Anterior cingulate cortex (tissue), 58 donors: ENCODE measurements at places on chromosomes 12 and 14.

- DNase-seq = no peak
Observed at GRCh38 chr12:21655591-21655990, 2.1 kb downstream of the LDHB start.

- no peak for DNase-seq
Observed at GRCh38 chr12:68896881-68897540, 36.0 kb downstream of the CPM start.

DNA sequence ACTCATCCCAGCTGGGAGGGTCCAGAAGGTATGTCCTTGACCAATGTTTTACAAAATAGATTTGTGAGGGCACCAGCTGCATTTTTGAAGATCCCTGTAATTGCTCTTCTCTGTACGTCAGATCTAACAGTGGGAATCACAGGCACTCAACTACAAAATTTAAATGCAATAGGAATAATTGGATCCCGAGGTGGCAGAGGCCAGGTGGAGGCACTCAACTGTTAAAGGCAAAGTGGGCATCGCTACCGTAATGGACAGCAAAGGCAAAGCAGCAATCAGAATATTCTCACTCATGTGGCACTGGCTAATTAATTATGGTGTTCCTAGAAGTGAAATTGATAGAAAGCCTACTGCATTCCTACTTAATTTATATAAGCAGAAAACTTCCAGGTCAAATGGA lies 27.9 kb upstream of the PSMC1 start:
- no peak for DNase-seq

- DNase-seq = no peak
Observed at GRCh38 chr14:99384450-99385417, 95.9 kb downstream of the SETD3 start.

- DNase-seq = no peak
Observed at GRCh38 chr12:121187501-121187900, 22.4 kb upstream of the P2RX4 start.

DNA sequence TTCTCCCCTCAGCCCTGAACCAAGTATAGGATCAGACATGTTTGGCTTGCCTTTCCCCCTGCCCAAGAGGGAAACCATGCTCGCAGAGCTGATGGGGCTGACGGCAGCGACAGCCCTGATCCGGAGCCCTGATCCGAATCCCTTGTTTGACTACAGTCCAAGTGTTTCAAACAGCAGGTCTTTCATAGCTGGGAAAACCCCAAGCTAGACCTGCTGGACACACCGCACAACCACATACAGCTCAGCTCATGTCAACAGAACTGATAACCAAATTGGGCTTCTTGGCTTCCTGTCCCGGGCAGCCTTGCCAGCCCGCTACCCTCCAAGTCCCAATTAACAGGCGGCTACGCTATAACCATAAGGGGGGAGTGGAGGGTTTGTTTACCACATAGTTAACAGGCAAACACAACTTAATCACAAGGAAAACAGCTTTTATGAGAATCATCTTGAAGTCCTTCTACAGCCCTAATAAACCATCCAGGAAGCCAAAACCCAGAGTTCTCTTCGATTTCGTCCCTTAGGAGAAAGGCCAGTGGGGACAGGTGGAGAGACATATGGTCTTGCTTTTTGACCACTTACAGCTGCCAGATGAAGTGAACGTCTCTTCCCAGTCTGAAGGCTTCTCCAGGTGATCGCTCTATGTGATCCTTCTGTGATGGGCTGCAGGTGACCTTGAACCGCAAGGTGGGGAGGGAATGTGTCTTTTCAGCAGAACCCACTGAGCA lies 64.5 kb upstream of the MANSC4 start:
- no peak for DNase-seq

GRCh38 chr12:58224536-58225105 lies 283.3 kb downstream of the ATP23 start:
- no peak for DNase-seq

- no peak for DNase-seq
Observed at GRCh38 chr14:70573050-70573449, 27.4 kb downstream of the MED6 start.

- DNase-seq = no peak
Observed at GRCh38 chr12:65232476-65233077, 45.9 kb upstream of the MSRB3 start.

GRCh38 chr14:91225025-91225424 lies 19.5 kb downstream of the GPR68 start:
- DNase-seq = no peak

DNA sequence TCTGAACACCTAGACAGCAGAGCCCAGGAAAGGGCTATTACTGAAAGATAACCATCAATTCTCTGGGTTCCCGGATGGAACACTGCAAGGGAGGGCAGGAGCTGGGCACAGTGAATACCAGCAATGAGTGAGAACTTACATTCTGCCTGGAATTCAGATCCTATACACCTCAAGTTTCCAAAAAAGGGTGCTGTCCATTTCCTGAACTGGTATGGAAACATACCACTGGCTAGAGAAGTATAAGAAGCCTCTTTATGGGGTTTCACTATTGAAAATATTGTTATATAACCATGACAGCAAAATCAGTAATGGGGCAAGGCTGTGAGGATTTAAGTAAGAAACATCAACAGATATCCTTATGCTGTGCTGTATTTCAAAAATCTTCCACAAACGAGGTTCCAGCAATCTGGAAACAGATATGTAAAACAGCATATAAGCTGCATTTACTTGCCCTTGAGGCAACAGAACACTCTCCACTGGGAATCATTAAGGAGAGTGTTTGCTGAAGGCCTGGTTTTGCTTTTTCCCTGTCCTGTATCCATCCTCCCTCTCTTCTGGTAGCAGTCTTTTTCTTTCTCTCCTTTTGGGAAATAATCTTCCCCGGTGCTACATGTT lies 53.3 kb upstream of the GTF2A1 start:
- DNase-seq = no peak

DNA sequence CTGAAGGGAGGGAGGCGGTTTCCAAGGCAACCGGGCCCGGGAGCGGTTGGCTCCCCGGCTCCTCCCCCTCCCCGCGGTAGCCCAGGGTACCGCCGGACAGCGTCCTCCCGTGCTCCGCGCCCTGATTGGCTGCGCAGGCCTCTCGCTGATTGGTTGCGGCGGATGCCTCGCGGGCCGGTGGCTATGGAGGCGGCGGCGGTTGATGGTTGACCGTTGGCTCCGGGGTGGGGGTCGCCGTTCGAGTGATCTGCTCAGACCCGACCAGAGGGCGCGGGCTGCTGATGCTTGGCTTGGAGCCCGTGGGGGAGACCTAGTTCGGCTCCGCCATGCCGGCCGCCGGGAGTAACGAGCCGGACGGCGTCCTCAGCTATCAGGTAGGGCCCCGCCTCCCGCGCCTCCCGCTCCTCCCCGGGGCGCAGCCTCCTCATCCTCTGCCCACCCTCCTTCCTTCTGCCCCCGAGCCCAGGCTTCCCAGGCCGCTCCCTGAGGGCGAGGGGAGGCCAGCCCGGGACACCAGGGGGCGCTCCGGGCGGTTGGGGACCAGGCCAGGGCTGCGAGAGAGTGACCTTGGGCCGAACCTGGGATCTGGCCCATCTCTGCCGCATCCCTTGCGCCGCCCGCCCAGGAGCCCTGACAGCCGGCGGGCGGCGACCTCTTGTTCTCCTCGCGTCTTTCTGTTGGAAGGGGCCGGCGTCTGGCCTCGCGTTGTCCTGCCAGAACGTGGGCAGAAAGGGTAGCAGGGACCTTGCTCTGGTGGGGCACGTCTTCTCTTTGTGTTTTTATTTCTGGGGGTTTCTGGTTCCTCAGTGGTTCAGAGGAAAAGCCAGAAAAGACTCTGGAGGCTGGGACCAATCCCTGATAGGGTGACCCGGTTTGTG lies at the start of gene SLC4A8:
Gene SLC4A8, plus strand, starts transcription at position 170 of the 878 bp plus-strand sequence. Its CDS starts 157 bp downstream, at position 327.
- peak; percentile 94 for DNase-seq

DNA sequence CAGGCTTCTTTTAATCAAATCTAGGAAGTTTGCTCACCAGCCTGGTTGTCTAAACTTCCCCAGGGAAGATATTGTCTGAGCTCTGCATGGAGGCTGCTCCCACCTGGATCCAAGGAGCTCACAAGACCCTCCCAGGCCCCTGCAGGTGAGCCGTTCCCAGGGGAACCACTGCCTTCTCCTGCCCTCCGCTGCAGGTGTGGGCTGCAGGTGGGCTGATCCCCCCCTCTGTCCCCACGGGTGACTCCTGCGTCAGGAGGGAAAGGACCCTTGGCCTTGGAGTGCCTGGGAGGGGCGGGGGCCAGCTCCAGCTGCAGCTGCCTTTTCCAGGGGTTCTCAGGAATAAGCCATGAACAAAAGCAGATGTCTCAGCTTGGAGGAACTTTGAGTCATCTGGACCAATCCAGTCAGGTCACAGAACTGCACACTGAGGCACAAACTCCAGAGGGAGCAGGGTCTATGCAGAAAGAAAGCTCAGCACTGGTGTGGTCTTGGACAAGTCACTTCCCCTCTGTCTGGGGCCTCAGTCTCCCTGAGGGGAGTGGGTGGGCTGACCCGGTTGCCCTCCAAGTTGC lies 246.6 kb upstream of the RTL1 start:
- DNase-seq = no peak

DNA sequence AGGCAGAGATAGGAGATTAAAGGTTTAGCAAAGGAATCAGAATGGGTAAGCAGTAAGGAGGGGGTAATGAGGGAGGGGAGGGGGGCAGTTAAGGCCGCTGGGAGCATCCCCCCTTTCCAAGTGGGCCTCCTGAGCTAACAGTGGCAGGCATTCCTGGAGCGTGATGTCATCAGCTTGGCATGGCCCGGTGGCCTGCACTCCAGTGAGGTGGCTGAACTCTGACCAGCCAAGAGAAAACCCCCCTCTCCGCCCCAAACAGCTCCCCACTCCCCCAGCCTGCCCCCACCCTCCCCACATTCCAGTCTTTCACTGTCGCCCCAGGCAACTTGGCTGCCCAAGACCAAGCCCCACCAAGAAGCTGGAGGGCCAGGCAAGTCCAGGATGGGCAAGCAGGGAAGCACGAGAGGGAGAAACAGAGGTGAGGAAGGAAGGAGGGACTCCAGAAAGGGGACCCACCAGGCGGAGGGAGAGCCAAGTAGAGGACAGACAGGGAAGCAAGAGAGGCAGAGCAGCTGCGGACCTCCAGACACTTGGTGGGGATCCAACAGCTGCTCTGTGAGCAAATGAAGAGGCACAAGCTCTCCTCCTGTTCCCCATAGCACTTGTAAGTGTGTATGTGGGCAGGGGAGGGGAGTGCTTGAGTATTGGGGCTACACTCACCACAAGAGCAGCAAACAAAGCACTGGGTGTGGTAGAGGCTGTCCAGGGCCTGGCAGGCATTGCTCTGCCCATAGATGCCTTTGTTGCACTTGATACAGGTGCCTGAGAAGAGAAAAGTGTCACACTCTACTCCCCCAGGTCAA lies 4.5 kb downstream of the AJUBA start:
- DNase-seq = no peak

DNA sequence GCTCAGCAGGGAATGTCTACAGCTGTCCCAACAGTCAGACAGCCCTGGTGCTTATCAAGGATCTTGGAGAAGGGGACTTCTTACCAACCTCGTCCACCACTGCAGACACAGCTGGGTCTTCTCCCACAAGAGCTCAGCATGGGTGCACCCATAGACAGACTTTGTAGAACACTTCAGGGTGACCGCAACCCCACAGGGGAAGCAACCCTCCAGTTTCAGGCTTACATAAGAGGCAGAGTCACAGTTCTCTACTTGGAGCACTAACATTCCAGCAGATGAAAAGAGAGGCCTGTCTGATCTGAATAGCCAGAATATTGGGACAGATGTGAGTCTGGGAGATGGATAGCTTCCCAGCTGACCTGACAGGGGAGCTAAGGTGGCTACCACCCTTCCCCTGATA lies 3.5 kb upstream of the CLEC1A start:
- no peak for DNase-seq

- DNase-seq = no peak
Observed at GRCh38 chr12:130728158-130729058, 12.3 kb upstream of the RIMBP2 start.

DNA sequence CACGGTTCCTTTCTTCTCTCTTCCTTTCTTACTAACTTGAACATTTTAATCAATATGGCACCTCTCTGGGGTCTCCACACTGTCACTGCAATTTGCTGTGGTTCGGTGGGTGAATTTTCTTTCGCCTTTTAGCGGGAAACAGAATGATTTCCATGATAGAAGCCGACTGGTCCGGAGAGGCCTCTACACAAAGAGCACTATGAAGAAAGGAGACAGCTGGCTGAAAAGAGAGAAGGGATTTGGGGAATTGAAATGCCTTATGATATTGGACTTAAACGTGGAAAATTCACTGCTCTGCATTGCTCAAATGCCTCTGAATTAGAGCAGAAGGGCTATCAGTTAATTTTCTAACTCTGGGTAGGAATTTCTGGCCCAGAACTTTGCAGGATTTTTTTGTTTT lies 55.9 kb downstream of the KCNA5 start:
- DNase-seq = no peak

DNA sequence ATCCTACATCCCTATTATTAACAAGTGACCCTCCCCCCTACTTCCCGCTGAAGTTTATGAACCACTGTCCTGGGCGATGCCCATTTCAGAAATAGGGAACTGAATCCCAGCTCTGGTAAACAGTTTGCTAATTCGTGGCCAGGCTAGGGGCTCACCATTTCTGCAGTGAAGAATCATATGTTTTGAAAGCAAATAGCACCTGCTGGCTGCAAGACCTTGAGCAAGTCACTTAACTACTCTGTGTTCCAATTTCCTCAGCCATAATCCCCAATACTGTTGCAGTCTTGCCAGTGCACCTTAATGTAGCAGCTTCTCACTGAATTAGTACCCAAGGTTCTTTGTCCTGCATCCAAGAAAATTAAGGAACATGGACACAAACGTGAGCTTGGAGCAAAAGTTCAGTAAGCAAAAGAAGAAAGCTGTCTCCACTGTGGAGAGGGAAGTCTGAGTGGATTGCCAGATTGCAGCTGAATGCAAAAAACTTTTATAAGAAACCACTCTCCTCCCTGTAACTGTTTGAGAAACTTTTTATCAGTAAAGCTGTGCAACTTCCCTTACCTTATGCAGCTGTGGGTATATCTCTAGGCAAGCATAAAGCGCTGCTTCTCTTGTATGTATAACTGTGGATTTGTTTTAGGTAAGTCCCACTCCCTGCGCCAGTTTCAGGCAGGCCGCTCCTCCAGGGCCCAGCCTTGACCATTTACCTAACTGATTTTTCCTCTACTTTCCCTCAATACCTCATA lies 824 bp downstream of the OAS1 start:
- DNase-seq = no peak

DNA sequence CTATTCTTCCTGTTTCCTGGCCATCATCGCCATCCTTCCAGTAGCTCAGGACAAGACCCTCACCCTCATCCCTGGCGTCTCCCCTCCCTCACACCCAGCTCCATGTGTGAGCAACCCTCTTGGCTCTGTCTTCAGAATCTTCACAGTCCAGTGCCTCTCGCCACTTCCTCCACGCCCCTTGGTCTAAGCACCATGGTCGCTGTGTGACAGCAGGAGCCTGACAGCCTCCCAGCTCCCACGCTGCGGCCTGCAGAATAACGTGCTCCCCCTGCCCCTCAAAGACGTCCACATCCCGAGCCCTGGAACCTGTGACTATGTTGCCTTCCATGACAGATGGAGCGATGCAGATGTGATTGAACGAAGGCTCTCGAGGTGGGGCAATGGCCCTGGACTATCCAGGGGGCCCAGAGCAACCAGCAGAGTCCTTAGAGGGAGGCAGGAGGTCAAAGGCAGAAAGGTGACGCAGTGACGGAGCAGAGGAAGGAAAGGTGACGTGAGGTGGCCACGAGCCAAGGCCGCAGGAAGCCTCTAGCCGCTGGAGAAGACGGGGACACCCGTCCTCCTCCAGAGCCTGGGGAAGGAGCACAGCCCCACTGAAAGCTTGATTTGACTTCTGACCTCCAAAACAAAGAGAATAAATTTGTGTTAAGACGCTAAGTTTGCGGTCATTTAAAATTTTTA lies 139.8 kb downstream of the CALM1 start:
- DNase-seq = no peak

GRCh38 chr14:50542941-50543418 lies 10.6 kb upstream of the MAP4K5 start:
- DNase-seq = no peak
